ELF-1 (cell line): ENCODE measurements at places on chromosomes 5 and 9.

DNA sequence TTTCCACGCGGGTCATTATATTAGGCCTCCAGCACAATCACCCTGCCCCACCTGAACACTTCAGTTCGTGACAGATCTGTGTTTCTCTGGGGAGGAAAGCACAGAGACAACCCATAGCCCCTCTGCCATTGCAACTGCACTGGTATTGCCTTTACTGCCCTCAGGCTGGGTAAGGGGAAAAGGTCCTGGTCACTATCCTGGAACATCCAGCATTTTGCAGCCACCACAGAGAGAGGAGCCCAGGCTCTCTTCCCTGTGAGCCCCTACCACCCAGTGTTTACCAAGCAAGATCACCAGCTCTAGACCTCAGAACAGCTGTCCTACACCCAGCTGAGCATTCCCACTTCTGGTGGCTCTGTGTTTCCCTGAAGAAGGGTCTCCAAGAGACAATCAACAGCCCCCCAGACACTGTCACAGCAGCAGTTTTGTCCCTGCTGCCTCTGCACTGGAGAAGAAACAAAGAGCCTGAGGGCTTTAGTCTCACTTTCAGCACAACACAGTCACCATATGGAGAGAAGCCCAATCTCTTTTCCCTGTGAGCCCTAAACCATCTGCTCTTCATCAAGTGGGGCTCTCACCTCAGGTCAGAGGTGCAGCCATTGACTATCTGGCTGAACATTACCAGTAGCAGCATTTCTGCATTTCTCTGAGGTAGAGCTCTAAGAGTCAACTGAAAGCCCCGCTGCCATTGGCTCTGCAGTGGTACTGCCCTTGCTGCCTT, 655.2 kb upstream of the FAM174A start:
- no peak for DNase-seq

GRCh38 chr9:8259028-8259427, 459.4 kb upstream of the DMAC1 start:
- DNase-seq: peak; percentile 10

DNA sequence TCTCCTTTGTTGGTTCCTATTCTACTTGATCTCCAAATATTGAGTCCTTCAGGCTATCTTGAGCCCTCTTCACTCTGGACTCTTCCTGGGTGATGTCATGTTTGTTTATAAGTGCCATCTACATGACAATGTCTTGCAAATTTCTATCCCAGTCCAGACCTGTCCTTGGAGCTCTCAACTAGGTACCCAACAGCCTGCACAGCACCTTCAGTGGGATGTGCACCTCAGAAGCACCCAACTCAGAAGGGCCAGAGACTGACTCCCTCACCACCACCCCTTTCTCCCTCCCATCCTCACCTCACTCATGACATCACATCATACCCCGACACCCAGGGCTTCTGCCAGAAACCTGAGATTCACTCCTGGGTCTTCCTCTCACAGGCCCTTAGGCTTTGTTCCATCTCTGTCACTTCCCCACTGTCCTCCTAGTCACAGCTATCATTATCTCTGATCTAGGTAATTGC, 14.4 kb downstream of the TXN start:
- DNase-seq: peak; percentile 88

GRCh38 chr5:110371725-110372041, 354.8 kb downstream of the TMEM232 start:
- DNase-seq: no peak

GRCh38 chr5:145178641-145179523, 656.3 kb downstream of the PRELID2 start:
- DNase-seq: peak; percentile 46

DNA sequence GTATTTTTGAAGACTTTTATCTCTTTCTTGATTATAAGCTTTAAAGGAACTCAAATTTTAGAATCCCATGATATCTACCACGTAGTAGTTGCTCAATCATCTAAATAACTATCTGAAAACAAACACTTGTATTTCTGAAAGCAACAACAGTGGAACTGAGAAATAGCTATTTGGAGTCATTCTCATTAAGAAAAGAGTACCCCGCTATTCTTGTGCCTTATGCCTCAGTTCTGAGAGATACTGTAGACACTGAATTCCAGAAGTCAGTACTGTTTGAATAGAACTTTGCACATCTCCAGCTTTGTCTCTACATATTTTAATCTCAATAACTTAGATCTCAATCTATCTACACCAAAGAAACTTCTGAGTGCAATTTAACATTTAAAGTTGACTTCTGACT, 11.4 kb downstream of the CHD1 start:
- no peak for DNase-seq

GRCh38 chr5:134738963-134739661, 764 bp downstream of the CAMLG start:
- peak; percentile 58 for DNase-seq

DNA sequence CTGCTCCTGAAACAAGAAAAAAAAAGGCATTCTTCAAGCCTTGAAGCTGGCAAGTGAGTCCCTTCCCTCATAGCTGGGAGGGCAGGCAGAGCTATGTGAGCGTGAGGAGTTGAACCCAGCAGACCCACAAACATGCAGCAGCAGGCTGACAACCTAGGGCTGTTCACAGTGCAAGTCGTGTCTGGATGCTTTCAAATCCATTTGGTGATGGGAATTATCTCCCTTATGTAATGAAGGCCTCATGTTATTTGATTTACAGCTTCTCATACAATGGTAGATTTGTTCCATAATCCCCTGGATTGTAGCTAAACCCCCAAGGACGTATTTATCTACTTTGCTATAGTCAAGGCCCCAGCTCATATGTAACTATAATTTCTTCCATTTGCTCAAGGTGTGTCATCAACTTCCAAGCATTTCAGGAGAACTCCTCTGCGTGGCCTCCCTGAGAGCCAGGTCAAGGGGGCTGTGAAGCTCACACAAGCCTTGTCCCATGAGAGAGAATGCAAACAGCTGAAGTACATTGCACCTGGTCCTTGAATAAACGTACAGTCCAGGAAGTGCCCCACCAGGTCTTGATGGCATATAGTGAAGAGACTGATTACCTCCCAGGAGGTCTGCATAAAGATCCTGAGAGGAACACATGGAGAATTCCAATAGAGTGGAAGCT, 124.8 kb upstream of the SLC1A3 start:
- DNase-seq: no peak

GRCh38 chr5:169637085-169637548, at the start of gene DOCK2:
DOCK2 (plus strand) TSS chr5:169637275; CDS start chr5:169637327, 52 bp downstream.
- no peak for DNase-seq

DNA sequence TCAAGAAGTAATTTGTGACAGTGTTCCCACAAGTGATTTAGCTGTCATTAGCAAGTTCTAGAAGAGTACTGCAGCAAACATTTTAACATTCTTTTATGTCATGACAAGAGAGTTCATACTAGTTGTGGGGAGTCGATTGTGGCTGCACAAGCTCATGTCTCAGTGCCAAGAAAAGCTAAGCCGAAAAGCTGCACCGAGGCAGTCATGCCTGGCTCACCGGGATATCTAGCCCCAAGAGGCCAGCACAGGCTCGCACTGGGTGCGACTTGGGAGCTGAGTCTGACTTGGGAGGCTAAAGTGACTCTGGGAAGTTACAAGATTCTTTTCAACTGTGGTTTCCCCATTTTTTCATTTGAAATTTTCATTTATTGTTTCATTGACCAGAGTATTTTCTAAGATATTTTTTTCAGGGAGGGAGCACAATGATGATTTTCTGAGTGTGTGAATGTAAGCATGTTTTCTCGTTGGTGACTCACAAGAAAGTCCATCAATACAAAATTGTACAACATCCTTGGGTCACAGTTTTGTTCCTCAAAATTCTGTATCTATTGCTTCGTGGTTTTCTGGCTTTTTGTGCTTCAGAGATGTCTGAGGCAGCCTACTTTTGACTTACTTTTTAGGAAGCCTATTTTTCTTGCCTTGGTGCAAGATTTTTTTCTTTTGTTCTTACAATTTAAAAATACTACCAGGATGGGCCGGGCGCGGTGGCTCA, 18.7 kb downstream of the CAST start:
- DNase-seq: no peak

DNA sequence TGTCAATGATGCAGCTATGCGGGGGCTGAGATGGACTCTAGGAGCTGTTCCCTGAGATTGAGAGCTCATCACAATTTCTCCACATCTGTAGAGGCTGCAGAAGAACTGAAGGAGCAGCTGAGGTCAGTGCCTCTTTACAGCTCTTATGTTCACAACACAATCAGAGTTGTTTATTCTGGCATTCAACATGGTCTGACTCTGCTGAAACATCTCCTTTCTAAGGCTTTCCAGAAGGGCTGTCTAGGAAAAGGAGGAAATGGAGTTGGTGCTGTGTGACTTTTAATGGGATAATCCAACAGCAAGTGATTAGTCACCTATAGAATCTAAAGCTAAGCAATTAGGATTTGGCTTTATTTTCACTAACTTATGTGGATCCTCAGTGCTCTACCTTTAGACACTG, 6.0 kb downstream of the POU5F2 start:
- DNase-seq: no peak

GRCh38 chr9:90105773-90106172, 501.0 kb downstream of the GADD45G start:
- no peak for DNase-seq

- DNase-seq: peak; percentile 49
These were observed 80.7 kb downstream of the PRRT1B start for GRCh38 chr9:131625790-131626670.

GRCh38 chr5:149221326-149221725, 50.3 kb upstream of the AFAP1L1 start:
- DNase-seq: no peak
